Activated CD4-positive, alpha-beta T cell treated with anti-CD3 and anti-CD28 coated beads, Interleukin-2, Interleukin-4, amounts not matched to agents 100 ng/mL and 50 ng/mL, durations not matched to agents 16 hours and 8 hours (primary cell): ENCODE measurements at places on chromosomes 3 and 15.

DNA sequence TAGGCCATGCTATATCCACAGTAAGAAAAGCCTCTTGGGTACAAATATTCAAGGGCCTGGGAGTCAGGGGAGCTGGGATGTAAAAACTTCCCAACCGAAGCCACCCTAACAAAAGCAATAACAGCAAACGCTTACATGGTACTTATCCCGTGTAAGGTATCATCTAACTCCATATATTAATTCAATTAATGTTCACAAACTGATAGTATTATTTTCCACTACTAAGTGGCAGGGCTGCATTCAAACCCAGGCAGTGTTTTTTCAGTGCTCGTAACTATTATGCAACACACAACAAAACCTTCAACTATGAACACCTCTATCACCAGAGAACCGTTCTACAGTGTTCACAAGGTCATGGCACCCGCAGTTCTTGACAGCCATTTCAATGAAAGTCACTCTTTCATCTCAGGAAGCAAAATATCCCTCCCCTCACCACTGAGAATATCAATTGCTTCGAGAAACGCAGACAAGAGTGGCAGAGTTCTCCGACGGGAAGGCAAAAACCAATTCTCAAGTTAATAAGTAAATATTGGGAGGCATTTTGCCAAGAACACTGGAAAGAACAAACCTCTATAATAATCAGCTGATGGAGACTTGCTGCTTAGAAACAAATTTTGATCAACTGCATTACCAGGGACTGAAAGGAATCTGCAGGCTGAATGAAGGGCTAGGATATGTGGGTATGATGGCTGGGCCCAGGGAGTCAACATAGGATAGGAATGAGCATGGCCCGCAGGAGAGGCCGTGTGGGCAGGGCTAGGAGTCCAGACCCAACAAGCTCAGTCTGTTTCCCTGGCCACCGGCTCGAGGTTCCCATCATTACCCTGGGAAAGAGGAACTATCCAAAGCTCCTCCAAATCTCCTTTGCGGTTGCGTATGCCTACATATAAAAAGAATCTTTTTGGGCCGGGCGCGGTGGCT, 72.3 kb downstream of the XXYLT1 start:
- no peak for DNase-seq

DNA sequence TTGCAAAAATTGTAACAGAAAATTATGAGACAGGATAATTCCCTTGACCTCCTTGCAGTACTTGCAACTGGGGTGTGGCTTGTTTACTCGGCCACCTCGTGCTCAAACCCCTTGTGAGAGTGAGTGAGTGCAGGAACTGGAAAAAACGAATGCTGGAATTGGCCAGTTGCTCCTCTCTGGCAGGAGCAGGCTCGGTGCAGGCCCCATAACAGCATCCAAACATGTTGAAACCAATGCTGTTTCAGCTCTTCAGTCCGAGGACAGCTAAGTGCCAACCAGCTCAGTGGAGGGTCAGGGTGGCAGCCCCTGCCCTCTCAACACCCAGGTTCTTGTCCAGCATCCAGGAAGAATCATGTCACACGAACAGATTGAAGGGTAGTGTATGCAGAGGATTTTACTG, 36.9 kb downstream of the METTL6 start:
- no peak for DNase-seq

- no peak for DNase-seq
These were observed 11.7 kb downstream of the GLYCTK start for GRCh38 chr3:52299247-52299878.

DNA sequence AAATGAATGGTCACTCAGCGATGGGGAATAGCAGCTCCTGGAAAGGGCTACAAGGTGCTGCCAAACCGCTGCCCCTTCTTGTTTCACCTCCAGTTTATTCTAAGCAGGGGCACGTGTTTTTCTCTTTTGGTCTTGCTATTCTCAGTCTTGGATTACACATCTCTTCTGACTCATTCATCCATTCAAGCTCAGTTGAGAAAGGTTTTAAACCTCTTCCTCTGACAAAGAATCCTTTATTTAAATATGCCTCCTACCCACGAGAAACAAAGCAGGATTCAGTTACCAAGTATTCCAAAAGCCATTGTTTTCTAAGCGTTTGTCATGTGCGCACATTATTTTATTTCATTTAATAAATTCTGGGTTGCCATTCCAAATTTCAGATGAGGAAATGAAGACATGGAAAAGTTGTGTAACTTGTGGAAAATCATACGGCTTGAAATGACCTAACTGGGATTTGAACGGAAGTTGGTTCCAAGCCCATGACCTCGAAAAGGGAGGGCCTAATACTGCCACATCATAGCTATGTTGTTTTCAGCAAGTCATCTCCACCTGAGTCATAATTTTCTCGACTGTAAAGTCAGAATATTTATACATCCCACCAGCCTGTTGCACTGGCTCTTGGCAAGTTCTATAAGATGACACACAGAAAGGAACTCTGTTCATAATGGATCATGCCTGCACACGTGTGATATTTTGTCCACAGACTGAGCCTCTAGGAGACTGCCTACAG, 292.0 kb upstream of the SLCO3A1 start:
- DNase-seq: no peak

GRCh38 chr3:32313169-32313568, 74.7 kb downstream of the CMTM8 start:
- no peak for DNase-seq

DNA sequence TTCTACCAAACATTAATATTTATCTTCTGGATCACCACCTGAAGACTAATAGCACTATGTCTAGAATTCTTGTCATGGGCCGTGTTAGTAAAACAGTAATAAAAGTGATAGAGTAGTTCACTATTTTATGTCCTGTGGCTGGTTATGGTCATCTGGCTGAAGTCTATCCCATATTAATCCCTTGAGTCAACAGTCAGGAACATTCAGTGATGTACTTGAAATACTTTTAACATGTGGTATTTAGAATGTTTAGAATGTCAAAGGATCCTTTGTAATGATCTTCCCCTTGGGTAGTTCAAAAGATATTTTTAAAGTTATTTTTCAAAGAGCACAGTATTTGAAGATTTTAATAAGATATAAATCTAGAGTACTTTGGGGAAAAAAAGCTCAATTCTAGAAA, 117.0 kb downstream of the MBNL1 start:
- no peak for DNase-seq
